ENCODE measurements at places on chromosomes 16 and 17.

GRCh38 chr16:2158262-2158638 lies 2.7 kb downstream of the TRAF7 start:
- no peak for DNase-seq

DNA sequence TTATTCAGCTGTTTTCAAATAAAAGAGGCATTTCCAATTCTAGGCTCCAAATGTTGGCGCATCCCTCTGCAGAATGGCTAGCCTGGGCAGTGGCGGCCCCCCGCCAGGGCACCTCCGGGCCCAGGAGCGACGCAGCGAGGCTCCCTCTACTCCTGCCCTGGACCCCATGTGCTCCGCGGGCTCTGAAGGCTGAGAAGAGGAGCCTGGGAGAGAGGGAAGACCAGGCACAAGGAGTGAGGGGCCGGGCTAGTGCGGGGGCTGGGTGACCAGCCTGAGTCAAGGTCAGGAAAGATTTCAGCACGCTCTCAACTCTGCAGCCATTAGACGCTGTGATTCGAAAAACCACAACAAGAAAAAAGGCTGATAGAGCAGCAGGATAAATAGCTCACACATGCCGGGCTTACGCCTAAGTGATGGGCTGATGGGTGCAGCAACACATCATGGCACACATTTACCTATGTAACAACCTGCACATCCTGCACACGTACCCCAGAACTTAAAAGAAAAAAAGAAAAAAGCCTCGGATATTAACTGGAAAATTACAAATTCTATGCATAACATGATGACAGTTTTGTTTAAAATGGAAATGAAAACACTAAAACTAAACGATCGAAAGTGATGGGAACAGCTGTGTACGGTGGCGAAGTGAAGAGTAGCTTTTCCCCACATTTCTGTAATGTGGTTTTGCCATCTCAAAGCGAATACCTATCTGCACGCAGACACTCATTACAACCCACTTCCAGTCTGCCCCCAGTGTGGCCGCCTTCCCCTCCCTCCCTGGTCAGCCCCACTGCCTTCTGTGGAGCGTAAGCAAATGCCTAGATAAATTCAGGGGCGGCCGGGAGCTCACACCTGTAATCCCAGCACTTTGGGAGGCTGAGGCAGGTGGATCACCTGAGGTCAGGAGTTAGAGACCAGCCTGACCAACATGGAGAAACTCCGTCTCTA lies 44.4 kb downstream of the MAP1LC3B start:
- DNase-seq, result no peak

DNA sequence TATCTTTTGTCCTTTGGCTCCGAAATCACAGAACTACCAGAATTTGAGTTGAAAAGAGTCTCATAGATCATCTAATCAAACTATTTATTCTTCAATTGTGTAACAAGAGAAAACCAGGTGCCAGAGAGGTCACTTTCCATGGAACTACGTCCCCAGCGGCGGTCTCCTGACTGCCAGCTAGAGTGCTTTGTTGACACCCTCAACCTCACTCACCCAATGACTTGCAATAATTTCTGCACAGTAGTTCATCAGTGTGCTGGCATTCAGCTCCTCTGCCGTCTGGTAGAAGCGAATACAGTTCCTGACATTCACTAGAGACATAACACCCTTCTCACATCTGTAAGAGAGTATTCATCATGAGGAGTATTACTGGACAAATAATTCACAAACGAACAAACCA lies 54.2 kb downstream of the ANKFY1 start:
- no peak for DNase-seq

GRCh38 chr17:68249354-68249765 lies 1.5 kb downstream of the AMZ2 start:
- peak; percentile 72 for DNase-seq

DNA sequence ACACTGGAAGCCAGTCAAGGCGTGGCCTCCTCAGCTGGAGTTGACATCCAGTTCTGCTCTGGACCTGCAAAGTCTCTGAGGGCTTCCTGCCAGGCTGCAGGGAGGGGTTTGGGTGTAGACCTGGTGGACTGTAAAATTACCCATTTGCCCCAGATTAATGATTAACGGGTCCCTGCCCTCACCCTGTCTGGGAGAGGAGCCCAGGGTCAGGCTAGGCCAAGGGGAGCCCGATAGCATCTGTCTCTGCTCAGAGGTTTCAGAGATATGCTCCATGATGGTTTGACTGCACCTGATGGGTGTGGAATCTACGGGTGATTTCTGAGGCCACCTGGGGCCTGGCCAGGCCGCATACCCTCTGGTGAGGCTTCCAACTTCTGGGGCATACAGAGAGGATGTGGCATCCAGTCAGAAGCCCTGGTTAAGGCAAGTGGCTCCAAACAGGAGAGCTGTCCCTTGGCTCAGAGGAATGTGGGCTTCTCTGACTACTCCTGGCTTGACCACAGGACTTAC lies 11.2 kb downstream of the PPY start:
- DNase-seq, result no peak

GRCh38 chr16:55947366-55947765 lies 72.2 kb upstream of the CES5A start:
- no peak for DNase-seq

- no peak for DNase-seq
These were observed 692.9 kb upstream of the KIF2B start for GRCh38 chr17:53129863-53130262.

- peak; percentile 45 for DNase-seq
These were observed 75.8 kb downstream of the WNT3 start for GRCh38 chr17:46742565-46743270.

DNA sequence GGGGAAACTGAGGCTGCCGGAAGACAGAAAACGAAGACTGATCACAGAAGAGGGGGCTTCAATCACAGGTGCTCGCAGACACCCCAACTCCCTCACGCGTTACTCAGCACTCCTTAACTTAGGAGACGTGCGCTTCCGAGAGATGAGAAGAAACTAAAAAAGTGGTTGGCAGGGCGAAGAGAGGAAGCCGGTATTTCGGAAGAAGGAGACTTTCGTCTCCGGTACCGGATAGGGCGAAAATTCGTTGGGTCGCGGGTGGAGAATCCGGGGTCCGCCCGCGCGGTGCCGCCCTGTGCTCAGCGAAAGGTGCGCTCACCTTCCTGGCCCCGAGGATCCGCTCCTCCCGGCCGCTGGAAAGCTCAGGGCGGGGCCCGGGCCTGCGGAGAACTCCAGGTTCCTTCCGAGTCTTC lies 917 bp upstream of the TBX2 start:
- DNase-seq, result peak; percentile 19

Data from common myeloid progenitor, CD34-positive (primary cell).